ENCODE measurements at places on chromosomes 6 and 20.

GRCh38 chr6:79810871-79811270 lies 136.5 kb downstream of the ELOVL4 start:
- DNase-seq = no peak

GRCh38 chr20:36501367-36502006 lies 39.8 kb upstream of the MYL9 start:
- DNase-seq = no peak

GRCh38 chr6:56842686-56843475 lies 112.0 kb upstream of the BEND6 start:
- no peak for DNase-seq

DNA sequence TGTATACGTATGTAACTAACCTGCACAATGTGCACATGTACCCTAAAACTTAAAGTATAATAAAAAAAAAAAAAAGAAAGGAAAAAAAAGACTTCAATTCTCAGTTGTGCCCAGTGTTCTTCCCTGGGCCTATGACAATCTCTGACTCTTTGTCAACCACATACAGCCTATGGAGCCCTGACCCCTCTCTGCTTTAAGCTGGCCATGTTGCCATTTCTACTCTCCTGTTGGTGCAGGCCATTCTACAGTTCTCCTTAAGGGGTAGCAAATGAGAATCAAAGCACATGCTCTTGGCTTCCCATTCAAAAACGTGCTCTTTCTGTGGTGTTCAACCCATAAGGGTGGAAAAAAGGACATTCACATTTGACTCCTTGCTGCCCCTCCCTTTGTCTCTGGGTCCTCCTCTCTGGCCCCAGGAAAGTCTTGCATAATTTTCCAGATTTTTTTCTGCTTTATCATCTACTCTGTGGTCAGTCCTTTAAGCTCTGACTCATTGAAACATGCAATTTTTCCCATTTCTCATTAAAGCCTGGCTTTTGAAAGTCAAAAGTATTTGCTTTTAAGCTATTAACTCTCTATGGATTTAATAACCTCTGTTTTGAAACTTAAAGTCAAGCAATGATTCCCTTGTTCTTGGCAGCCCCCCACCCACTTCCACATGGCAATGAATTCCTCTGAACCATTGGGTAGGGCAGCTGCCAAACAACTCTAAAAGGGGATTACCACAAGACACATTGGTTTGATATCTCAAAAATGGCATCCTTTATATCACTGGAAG lies 208.6 kb upstream of the MCHR2 start:
- no peak for DNase-seq

- peak; percentile 19 for DNase-seq
Observed at GRCh38 chr20:44646023-44646640, 5.4 kb downstream of the ADA start.

DNA sequence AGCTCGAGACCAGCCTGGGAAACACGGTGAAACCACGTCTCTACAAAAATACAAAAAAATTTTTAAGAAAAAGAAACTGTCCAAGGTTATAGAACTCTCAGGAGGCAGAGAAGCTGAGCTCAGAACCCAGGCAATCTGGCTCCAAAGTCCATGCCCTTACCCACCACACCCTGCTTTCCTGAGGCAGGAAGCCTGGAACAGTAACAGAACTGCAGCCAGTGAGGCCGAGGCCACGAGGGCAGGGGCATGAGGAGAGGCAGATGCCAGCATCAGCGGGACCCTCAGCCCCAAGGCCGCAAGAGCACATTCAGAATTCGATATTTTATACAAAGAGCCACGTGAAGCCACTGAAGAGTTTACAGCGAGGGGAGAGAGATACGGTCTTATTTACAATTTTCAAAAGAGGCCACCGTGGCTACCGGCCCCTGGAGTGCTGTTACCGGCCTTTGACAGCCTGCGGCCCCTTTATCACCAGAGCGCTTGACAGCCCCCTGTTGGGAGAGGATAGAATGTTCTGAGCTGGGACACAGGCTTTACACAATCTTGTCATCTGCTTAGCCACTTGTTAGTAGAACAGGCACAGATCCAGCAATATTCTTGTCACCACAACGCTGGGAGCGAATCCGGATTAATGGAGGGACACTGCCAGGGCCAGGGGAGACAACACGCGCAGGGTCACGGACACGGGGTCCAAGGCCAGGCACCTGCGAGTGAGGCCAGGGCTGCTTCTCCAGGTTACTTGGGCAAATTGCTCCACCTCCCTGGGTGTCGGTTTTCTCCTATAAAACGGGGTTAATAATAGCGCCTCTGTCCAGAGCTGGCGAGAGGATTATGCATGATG lies 5.6 kb downstream of the SPATA2 start:
- DNase-seq = no peak
